Ureter (tissue), 1 donor: ENCODE measurements at places on chromosomes 2 and 18.

- DNase-seq, result no peak
Observed at GRCh38 chr2:179991344-179991743, 15.8 kb downstream of the CWC22 start.

- DNase-seq, result peak; percentile 56
Observed at GRCh38 chr18:3411854-3412268, 38.1 kb upstream of the TGIF1 start.

- no peak for DNase-seq
Observed at GRCh38 chr2:154537024-154537423, 161.5 kb upstream of the KCNJ3 start.

- no peak for DNase-seq
Observed at GRCh38 chr2:223979730-223980396, 22.6 kb downstream of the MRPL44 start.

DNA sequence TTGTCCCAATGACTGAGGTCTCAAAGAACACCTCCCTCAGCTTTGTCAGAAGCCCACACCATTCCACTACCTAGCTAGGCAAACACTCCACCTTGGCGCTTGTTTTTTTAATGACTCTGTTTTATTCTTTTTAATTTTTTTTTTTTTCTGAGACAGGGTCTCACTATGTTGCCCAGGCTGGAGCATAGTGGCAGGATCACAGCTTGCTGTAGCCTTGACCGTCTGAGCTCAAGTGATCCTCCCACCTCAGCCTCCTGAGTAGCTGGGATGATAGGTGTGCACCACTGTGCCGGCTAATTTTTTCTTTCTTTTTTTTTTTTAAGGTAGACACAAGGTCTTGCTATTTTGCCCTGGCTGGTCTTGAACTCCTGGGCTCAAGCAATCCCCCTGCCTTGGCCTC is 101.9 kb downstream of the SLC25A12 start:
- no peak for DNase-seq

DNA sequence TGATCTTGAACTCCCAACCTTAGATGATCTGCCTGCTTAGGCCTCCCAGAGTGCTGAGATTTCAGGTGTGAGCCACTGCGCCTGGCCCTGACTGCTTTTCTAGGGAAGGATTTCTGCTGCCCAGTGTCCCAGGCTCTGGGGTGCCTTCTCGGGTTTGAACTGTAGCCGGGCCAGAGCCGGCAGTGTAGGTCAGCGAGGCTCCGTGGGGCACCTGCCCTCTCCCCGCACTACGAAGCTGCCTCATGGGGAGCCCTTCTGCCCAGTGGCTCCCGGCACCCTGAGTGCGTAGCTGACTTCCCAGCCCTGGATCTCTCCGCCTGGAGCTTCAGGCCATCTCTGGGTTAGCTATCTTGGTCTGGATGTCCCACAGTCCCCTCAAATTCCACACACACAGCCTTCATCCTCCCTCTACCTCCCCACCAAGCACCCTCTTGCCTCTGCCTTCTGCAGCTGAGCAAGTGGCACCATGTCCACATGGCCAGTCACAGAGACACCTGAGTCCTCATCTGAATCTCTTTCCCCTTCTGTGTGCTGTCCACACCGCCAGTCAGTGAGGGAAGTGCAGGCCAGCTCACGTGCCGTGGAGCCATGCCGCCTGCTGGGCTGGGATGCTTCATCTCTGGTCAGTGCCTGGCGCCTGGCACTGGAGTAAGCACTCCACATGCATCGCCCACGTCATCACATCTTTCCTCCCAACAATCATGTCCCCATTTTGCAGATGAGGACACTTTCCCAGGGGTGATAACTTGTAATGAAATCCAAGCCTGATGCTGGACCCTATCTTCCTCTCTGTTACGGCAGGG is 69.2 kb downstream of the EDAR start:
- DNase-seq, result no peak

DNA sequence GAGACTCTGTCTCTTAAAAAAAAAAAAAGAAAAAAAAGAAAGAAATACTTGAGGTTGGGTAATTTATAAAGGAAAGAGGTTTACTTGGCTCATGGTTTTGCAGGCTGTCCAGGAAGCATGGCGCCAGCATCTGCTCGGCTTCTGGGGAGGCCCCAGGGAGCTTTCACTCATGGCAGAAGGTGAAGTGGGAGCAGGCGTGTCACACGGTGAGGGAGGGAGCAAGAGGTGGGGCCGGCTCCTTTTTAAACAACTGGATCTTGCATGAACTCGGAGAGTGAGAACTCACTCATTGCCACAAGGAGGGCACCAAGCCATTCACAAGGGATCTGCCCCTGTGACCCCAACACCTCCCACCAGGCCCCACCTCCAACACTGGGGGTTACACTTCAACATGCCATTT is 30.6 kb downstream of the CYP26B1 start:
- DNase-seq, result no peak

DNA sequence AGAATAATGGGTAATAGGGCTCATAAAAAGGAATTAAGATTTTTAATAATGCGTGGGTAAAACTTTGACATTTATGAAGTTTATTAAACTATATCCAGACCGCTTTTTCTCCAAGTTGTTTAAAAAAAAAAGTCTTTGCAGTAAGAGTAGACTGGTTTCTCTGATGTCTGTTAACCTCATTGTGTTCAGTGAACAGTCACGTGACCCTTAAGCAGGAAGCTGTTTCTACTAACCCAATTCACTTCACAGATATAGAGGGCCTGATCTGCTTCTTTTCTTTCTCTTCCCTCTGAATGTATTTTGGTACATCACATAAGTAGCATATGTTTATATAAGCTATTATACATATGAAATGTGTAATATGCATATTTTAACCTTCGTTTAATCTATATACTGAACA is 1011.3 kb upstream of the CELF4 start:
- DNase-seq, result no peak

DNA sequence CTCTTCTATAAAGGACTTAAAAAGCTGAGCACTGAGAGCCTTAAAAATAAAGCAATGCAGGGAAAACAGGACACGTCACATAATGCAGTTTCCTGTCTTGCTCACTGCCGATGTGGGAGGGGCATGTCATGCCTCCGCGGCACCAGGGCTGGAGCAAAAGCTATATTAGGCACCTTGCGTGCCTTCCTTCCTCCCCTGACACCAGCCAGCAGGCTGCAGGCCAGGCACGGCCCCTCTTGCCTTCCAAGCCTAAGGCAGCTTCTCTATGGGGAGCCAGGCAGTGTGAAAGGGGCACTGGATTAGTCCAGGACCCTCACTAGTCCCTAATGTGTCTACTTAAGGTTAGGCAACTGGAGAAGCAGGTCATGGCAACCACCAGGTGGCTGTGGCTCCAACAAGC is 26.3 kb downstream of the MRPL35 start:
- DNase-seq, result peak; percentile 69
